ENCODE measurements at places on chromosomes 2 and 18.

- DNase-seq = no peak
These were observed 69.2 kb downstream of the FAM161A start for GRCh38 chr2:61784643-61785042.

- DNase-seq = no peak
These were observed 100.7 kb downstream of the EHBP1 start for GRCh38 chr2:62806231-62806630.

- no peak for DNase-seq
These were observed 13.2 kb upstream of the SERTAD2 start for GRCh38 chr2:64666810-64667438.

DNA sequence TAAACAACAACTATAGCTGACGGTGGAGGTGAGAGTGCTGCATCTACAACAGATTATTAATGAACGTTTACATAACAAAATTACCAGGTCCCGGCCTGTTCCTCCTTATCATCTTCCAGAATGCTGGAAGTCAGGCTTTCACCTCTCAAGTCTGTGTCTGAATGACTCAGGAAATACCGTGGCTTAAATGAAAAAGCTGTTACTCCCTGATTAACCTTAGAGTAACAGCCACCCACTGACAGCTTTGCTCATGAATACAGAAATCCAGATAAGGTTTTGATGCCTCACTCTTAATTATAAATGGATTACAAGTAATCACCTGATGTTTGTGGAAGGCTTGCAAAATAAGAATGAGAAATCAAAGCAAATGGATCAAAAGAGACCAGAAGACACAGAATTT, 885.3 kb upstream of the CELF4 start:
- DNase-seq = no peak

DNA sequence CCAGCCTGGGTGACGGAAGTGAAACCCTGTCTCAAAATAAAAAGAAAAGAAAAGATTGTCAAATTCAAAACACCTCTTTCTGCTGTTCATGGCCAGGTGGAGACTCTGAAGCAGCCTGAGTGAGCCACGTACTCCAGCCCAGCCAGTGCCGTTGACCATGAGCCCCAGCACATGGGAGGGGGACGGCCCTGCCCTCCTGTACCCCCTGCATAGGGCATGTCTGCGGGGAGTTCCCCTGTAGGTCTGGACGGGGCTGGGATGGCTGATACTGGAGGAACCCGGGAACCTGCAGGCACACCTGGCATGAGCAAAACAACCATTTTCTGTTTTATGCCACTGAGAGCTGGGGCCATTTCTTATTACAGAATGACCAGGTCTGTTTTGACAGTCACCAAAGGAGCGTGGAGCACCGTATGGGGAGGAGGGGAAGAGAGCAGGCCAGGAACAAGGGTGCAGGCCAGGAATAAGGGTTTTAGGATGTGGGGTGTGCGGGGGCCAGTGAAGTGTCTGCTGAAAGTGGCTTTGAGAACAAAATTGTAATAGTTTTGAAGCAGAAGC, 30.1 kb downstream of the TMEM18 start:
- DNase-seq = no peak

- DNase-seq = peak; percentile 87
These were observed 24.1 kb downstream of the USP40 start for GRCh38 chr2:233542507-233542906.

DNA sequence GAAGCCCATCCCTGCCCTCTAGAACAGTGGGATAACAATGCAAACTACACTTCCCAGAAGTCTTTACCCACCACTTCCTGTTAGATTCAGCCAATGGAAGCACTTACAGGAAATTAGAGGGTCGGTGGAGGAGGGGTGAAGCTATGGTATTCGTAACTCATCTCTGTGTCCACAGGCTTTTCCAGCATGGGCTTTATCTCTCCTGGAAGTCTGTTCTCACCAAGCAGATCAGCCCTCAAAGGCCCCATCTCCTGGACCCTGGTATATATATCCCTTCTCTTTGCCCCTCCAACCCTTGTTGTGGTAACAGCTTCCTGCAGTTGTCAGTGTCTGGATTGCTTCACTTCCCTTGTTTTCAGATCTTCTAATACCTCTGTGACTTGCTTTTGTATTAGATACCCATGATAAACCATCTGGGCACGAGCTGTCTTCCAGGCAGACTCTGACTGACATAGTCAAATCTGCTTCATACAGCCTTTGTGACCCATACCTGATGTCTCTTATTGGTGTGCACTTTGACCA, 475.0 kb upstream of the POU3F3 start:
- no peak for DNase-seq

GRCh38 chr2:31233741-31234682, at the start of gene EHD3:
TSS of gene EHD3 (plus strand) at chr2:31234152. CDS start at chr2:31234622, 470 bp downstream.
- peak; percentile 91 for DNase-seq

DNA sequence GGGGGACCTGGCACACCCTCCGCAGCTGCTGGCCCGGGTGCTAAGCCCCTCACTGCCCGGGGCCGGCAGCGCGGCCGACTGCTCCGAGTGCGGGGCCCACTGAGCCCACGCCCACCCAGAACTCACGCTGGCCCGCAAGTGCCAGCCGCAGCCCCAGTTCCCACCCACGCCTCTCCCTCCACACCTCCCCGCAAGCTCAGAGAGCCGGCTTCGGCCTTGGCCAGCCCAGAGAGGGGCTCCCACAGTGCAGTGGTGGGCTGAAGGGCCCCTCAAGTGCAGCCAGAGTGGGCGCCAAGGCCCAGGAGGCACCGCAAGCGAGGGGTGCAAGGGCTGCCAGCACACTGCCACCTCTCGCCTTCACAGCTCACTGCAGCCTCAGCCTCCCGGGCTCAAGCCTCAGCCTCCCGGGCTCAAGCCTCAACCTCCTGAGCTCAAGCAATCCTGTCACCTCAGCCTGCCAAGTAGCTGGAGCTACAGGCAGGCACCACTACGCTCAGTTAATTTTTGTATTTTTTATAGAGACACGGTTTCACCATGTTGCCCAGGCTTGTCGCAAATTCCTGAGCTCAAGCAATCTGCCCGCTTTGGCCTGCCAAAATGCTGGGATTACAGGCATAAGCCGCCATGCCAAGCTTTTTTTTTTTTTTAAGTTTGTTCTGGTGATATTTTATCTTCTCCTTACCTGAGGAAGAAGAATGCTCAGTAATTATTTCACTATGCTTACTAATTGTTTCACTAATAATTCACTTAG, 71.7 kb upstream of the CDCA7 start:
- DNase-seq = no peak

GRCh38 chr2:231088754-231089153, 32.1 kb downstream of the PSMD1 start:
- no peak for DNase-seq

Measured in IMR-90 (cell line).